ENCODE measurements at places on chromosomes 7 and 10.

GRCh38 chr7:101563198-101563901, 65.7 kb downstream of the MYL10 start:
- DNase-seq = no peak

DNA sequence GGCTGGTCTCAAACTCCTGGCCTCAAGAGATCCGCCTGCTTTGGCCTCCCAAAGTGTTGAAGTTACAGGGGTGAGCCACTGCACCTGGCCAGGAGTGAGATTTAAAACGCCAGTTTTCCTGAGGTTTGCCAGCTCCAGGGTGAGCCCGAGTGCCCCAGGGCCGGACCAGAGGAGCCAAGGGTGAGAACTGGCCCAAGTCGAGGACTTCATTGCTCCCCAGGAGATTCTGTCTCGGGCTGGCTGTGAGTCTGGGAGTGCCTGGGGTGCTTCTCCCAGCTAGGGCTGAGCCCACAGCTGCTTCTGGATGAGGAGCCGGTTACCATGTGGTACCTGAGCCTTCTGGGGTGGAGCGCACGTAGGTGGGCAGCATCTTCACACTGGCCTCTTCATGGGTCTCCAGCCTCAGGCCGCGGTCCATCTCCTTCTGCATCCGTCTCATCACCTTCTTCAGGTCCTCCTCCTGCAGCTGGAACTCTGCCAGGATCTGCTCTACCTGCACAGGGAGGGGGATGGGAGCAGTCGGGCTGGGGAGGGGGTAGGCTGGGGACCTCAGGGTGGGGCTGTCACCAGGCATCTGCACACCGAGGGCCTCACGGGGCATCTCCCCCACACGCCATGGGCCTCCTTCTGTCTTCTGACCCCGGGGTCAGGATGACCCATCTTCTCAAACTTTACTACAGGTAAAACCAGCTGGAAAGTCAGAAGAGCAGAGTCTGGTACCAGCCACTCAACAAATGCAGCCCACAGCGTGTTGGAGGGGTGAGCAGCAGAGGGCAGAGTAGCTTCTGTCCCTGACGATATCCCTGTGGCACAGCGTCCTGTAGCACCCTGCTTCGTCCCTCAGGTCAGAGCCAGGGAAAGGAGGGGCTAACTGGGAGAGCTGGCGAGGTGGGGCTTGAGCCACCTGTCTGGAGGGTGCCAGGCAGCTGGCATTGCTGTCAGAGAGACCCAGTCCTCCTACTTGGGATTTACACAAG, 12.1 kb upstream of the MYL7 start:
- DNase-seq = no peak

DNA sequence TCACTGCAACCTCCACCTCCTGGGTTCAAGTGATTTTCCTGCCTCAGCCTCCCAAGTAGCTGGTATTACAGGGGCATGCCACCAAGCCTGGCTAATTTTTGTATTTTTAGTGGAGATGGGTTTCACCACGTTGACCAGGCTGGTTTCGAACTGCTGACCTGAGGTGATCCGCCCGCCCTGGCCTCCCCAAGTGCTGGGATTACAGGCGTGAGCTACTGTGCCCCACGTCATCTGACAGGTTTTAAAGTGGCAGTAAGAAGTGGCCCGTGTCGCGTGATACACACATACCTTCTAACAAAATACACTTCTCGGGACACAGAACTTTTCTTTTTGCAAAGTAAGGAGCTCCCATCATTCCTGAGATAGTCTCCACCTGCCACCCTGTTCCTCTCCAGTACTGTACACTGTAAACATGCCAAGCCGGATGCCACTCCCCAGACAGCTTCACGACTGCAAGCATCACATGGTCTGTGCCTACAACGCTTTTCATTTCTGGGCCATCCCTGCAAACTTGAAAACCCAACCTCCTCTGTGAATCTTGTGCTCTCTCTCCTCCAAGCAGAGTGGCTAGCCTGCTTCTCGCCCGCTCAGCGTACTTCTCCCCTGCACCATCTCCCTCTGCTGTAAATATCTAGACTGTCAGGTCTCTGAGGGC, 256.3 kb upstream of the KLF14 start:
- no peak for DNase-seq

DNA sequence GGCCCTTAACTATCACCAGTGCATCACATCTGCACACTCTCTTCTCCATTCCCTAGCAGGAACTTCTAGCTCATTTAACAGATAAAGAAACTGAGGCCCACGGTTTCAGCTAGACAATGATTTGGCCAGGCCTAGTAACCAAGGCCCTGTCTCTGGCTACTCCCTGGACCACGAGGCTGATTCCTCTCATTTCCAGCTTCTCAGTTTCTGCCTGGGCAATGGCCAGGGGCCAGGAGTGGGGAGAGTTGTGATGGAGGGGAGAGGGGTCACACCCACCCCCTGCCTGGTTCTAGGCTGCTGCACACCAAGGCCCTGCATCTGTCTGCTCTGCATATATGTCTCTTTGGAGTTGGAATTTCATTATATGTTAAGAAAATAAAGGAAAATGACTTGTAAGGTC, 13.5 kb downstream of the AQP1 start:
- DNase-seq = no peak

DNA sequence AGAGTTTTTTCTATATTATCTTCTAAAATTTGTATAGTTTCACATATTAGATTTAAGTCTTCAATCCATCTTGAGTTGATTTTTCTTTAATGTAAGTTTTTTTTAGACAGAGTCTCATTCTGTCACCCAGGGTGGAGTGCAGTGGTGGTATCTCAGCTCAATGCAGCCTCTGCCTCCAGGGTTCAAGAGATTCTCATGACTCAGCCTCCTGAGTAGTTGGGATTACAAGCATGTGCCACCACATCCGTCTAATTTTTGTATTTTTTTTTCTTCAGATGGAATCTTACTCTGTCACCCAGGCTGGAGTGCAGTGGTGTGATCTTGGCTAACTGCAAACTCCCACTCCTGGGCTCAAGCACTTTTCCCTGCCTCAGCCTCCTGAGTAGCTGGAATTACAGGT, 143.4 kb upstream of the ZNF92 start:
- no peak for DNase-seq

All from AG04450 (cell line).